ENCODE measurements at places on chromosomes 2 and 18. TPM values are rescaled to one million over a fixed set of nuclear protein-coding genes. Genes with fewer than 3 reads are reported as not detected.

Gene CCDC68
- 10.6 TPM for total RNA-seq

Gene HOXD4
- 0.74 TPM for total RNA-seq

Gene GPR148
- not detected for total RNA-seq

Gene PDE6D
- 21.5 TPM for total RNA-seq

Gene CERKL
- 3.3 TPM for total RNA-seq

Gene SH3RF3
- total RNA-seq, result 9.7 TPM

Gene RIF1
- 78.3 TPM for total RNA-seq

Gene ARHGAP15
- 13.0 TPM for total RNA-seq

Gene HDAC4
- 29.2 TPM for total RNA-seq

Gene RFX8
- 0.58 TPM for total RNA-seq

Gene SPC25
- 0.67 TPM for total RNA-seq

Gene CHRND
- total RNA-seq, result not detected

Gene SCG2
- total RNA-seq, result 3.5 TPM

Gene FOXD4L1
- not detected for total RNA-seq

Gene EHD3
- 5.8 TPM for total RNA-seq

Gene STAT4
- total RNA-seq, result 11.5 TPM

Gene CROCC2
- 17.4 TPM for total RNA-seq

Gene DPY30
- 78.2 TPM for total RNA-seq

Gene CXCR1
- total RNA-seq, result 1.9 TPM

Gene FSHR
- total RNA-seq, result not detected

Gene SLC4A3
- 1.8 TPM for total RNA-seq

Gene PPP1R7
- total RNA-seq, result 65.5 TPM

Gene SLC9A2
- total RNA-seq, result 0.52 TPM

Gene HEATR5B
- 54.9 TPM for total RNA-seq

Gene KLF7
- total RNA-seq, result 51.8 TPM

Gene MC4R
- total RNA-seq, result not detected

Gene SNORC
- total RNA-seq, result 0.97 TPM

Gene RAB6D
- total RNA-seq, result 0.09 TPM

Gene SERPINB7
- total RNA-seq, result 0.17 TPM

Gene PCARE
- total RNA-seq, result 0.09 TPM

Gene METTL8
- total RNA-seq, result 9.3 TPM

Gene LBX2
- total RNA-seq, result 1.9 TPM

Gene PROC
- not detected for total RNA-seq

Gene ASB18
- total RNA-seq, result not detected

Gene IGFBP5
- total RNA-seq, result 196 TPM

Gene IMPA2
- total RNA-seq, result 60.8 TPM

Gene GPR45
- total RNA-seq, result not detected

Gene OTOF
- not detected for total RNA-seq

Gene KCNG2
- 1.7 TPM for total RNA-seq

Gene COL3A1
- total RNA-seq, result 528 TPM

Gene TMEM247
- not detected for total RNA-seq

Gene WIPF1
- 44.6 TPM for total RNA-seq

Gene ADAM23
- 1.6 TPM for total RNA-seq

Gene KIAA2012
- 5.3 TPM for total RNA-seq

Gene SKOR2
- total RNA-seq, result not detected

Gene CELF4
- 3.0 TPM for total RNA-seq

Gene FZD7
- total RNA-seq, result 12.1 TPM

Gene SERPINB10
- 0.63 TPM for total RNA-seq

Gene SCYGR4
- total RNA-seq, result not detected

Gene ARHGEF33
- total RNA-seq, result 5.5 TPM

Gene MYCN
- 0.49 TPM for total RNA-seq

Gene SMIM21
- not detected for total RNA-seq

Gene LOXHD1
- total RNA-seq, result 1.9 TPM

Gene SYT4
- total RNA-seq, result 2.3 TPM

Gene FRZB
- total RNA-seq, result 7.4 TPM

Gene LYPD6B
- 3.2 TPM for total RNA-seq
